GM04503 (cell line): ENCODE measurements at places on chromosomes 12 and 14.
A peak's percentile ranks its signal among the peaks of the same experiment; 100 is the strongest.

DNA sequence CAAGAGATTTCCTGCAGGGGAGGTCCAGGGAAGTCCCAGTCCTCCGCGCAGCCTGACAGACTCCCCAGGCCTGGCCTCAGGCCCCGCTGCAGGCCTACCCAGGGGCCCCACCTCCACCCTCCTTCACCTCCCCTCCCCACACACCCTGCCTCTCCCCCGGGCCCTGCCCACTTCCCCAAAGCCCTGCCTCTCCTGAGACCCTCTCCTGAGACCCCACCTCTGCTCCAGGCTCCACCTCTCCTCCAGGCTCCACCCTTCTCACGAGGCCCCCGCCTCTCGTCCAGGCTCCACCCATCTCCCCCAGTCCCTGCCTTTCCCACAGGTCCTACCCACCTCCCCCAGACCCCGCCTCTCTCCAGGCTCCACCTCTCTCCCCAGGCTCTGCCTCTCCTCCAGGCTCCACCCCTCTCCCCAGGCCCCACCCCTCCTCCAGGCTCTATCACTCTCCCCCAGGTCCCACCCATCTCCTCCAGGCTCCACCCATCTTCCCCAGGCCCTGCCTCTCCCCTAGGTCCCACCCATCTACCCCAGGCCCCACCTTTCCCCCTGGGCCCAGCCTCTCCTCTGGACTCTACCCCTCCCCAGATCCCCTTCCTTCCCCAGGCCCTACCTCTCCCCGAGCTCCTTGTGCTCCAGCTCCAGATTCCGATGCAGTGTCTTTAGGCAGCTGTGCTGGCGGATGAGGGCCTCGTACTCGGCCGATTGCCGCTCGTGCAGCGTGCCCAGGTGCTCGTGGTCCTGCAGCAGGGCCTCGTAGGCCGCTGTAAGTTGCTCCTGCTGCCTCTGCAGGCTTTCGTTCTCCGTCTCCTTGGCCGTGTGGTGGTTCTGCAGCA, 58.8 kb upstream of the GPR68 start:
- no peak for DNase-seq

- DNase-seq, result peak; percentile 84
These were observed 17.2 kb downstream of the PLEKHG3 start for GRCh38 chr14:64721391-64721791.

DNA sequence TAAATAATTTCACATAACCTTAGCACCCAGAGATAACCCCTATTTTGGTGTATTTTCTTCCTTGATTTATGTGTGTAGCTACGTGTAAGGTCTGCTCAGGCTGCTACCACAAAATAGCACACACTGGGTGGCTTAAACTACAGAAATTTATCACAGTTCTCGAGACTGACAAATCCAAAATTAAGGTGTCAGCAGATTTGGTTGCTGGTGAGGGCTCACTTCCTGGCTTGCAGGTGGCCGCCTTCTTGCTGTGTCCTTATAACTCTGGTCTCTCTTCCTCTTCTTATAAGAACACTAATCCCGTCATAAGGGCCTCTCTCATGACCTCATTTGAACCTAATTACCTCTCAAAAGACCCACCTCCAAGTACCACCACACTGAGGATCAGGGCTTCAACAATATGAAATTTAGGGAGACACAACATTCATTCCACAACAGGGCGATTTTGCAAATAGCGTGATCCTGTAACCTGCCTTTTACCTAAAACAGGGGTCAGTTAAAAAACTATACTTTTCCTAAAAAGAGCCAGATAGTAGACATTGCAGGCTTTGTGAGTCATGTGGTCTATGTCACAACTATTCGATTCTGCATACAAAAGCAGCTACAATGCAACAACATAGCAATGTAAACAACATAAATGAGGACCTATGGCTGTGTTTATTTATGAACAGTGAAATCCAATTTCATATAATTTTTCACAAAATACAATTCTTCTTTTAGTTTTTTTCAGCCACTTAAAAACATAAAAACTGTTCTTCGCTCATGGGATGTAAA, 371.7 kb downstream of the DPF3 start:
- DNase-seq, result no peak

DNA sequence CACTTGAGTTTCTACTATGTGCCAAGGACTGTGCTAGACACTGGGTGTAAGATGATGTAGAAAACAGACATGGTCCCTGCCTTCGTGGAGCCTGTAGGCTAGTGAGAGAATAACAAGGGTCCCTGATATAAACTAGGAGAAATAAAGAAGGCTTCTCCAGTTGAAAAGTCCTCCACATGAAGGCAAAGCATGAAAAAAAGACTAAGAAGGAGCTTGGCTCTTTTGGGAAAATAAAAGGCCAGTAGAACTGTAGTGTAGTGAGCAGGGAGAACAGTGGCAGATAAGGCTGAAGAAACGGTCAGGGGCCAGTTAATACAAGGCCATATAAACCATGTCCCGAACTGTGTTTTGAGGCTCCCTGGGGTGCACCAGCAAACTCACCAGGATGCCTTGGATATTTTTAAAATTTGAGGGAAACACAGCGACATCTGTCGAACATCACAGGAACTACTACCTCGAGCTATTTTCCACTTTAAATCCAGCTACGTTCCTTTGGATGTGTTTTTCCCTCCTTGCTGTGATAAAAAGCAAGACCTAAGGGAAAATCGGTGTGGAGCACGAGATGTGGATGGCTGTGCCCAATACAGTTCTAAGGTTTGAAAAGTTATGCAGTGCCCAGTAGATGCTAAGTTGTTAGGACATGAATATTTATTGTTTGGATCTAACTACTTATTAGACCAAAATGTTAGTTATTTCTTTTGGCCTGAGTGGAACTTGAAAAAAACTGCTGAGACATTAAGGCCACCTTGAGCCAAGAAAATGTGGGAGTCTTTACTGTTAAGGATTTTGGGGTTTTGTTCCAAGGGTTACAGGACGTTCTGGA, 8.5 kb upstream of the CFL2 start:
- DNase-seq, result no peak

GRCh38 chr12:54658306-54659264, 10.4 kb upstream of the DCD start:
- no peak for DNase-seq

- no peak for DNase-seq
These were observed 82.8 kb downstream of the BORCS5 start for GRCh38 chr12:12439636-12440035.

DNA sequence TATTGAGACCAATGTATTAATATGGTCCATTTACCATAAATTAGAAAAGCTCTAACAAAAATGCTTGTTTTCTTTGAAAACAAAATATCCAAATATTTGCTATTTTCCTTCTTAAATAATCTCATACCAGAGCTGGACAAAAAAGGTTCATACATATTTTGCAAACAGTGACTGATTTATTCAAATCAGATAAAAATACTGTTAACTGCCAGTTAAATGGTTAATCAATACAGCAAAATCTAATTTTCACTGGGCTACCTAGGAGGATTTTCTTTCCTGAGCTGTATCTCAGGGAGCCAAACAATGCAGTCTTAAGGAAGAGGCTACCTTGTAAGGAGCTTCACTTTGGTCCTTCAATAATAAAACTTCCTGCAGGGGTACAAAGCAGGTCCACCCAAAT, 2.0 kb downstream of the FERMT2 start:
- DNase-seq, result no peak

- no peak for DNase-seq
These were observed 5.6 kb downstream of the TBPL2 start for GRCh38 chr14:55434805-55435174.

- no peak for DNase-seq
These were observed 64.2 kb downstream of the ADCK1 start for GRCh38 chr14:77864085-77864484.

- no peak for DNase-seq
These were observed 831 bp upstream of the BTBD7 start for GRCh38 chr14:93333631-93334103.
